ENCODE measurements at places on chromosomes 12 and 14.
A peak's percentile ranks its signal among the peaks of the same experiment; 100 is the strongest.

DNA sequence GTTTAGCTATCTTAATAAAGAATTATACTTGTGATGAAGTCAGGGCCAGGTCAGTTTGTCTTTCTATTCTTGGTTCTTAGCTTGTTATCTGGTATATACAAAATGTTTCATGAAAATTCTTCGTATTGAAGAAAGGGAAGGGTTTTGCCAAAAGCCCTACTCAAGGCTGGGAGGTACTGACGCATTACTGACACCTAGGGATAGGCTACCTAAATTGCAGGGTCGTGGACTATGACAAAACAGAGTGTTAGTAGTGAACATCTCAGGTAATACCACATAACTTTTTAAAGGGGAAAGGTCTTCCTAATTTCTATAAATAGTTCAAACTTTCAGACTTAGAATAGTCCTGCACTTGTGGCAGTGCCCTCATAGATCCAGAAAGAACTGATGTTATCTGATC, 246.3 kb downstream of the RGS6 start:
- DNase-seq: no peak

DNA sequence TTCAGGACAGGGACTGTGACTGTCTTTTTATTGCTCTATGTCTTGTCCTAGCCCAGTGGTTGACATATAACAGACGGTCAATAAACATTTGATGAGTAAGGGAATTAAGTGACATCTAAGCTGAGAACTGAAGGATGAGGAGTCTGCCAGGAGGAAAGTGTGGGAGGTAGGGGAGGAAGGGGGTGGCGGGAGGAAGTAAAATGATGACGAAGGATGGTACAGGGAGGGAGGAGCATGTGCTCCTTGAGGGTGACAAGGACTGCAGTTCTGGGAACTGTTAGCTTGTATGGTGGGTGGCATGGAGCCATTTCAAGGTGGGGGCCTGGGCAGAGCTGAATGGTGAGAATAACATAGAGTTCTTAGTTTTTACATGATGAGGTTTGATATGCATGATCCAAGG, 64.4 kb downstream of the RGS6 start:
- no peak for DNase-seq

- DNase-seq: no peak
Observed at GRCh38 chr12:103529306-103529705, 33.5 kb upstream of the C12orf42 start.

GRCh38 chr14:47277703-47278102, 397.7 kb downstream of the MDGA2 start:
- no peak for DNase-seq

- no peak for DNase-seq
Observed at GRCh38 chr14:59769586-59769985, 101.0 kb downstream of the RTN1 start.

DNA sequence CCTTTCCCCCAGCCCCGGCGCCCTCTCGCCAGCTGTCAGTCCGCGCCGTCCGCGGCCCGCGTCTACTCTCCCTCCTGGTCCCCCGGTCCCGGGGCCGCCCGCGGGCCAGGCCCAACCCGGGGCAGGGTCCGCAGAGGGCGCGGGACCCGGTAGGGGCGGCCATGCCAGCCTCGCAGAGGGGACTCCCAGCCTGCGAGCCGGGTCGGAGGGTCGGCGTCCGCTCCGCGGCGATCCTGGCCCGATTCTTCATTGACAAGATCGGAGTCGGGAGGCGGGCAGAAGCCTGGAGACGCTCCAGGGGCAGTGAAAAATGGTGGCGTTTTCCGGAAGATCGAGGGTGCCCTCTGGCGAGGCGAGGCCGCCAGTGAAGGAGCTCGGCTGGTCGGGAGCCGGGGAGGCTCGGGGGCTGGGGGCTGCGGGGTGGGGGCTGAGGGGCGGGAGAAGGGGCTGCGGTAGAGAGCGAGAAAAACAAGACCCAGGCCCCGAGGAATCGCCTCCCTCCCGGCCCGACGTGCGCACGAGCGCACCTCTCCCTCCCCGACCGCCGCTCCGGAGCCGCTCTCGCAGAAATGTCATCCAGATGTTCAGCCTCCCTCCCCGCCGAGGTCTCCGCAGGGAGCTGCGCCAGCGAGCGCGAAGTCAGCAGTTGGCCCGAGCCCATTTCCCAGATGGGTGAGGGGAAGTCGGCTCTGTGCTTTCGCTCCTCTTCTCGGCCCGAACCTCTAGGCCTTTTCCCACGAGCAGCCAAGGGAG, 647 bp upstream of the TGFB3 start:
- DNase-seq: peak; percentile 61

DNA sequence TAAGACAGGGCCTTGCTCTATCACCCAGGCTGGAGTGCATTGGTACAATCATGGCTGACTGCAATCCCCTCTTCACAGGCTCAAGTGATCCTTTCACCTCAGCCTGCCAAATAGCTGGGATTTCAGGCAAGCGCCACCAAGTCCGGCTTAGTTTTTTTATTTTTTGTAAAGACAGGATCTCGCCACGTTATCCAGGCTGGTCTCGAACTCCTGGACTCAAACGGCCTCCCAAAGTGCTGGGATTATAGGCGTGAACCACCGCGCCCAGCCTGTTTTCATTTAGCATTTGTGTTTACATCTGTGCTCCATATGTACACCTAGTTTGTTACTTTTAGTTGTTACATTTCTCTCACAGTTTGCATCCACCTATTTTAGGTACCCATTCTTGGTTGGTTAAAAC, 32.5 kb upstream of the LIMA1 start:
- no peak for DNase-seq

DNA sequence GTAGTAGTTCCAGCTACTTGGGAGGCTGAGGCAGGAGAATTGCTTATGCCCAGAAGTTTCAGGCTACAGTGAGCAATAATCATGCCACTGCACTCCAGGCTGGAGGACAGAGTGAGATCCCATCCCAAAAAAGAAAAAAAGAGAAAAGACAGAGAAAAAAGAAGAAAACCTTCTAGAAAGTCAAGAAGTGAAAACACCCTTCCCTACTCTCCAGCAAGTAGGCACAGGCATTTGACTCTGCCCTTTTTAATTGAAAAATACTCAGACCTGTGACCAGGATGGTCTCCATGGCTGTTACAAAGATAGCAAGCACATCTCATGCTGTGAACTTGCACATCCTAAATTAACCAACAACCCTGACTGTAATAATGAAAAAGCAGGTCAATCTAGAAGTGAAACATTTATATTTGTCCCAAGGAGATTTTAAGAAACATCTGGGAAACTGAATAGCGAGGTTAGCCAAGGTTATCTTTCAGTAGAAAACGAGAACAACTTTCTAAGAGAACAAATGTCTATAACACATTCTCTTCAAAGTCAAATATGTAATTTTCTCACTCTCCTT, 2.0 kb downstream of the TMTC1 start:
- DNase-seq: no peak

DNA sequence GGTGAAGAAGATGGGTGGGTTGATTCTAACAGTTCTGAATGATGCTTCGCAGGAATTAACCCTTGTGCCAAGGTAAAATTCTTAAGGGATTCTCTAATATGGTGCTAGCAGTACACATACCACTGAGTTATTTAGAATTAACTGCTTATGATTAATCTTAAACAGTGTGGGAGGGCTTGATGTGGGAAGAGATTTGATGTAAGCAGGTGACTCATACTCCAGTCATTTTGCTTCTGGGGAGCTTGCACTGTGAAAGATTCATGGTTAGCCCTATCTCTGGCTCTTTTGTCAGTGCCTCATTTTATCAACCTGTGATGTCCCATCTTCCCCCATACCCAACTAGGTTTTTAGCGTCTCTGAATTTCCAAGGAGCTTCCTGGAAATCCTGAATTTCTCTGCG, 83.8 kb downstream of the NRXN3 start:
- no peak for DNase-seq

DNA sequence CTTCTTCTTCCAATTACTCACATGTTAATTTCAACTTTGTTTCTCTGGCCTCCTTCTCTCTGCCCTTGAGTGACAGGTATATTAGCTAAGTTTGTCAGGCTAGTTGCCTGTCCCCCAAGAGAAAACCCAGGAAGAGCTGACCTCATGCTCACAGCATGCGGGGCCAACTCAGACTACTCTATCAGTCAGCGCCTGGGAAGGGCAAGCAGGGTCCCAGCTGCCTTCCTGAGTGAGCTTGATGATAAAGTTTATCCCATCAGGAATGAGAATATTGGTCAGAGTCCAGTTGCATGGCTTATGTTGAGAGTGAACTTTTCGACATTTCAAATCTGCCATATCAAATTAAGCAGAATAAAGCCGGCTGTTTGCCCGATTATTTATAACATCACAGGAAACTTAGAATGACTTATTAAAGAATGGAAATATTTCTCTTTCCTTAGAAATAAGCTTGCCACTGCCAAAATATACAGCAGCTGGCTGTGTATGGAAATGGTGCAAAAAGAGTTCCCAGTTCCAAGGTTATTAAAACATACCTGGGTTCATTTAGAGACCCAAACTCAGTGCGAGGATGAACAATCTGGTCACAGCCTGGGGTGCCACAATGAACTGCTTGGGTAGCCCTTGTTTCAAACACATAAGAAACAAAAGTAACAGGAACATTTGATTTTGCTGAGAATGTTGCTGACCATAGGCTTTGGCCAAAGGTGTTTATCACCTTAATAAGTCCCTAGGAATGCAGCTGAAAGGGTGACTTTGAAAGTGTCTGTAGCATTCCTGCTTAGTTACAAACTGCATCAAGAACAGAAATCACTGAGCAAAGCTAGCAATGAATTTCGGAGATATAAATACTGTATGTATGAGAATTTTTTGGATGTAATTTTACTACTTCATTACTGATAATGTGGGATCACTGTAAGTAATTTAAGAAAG, 1553.8 kb upstream of the FLRT2 start:
- no peak for DNase-seq

DNA sequence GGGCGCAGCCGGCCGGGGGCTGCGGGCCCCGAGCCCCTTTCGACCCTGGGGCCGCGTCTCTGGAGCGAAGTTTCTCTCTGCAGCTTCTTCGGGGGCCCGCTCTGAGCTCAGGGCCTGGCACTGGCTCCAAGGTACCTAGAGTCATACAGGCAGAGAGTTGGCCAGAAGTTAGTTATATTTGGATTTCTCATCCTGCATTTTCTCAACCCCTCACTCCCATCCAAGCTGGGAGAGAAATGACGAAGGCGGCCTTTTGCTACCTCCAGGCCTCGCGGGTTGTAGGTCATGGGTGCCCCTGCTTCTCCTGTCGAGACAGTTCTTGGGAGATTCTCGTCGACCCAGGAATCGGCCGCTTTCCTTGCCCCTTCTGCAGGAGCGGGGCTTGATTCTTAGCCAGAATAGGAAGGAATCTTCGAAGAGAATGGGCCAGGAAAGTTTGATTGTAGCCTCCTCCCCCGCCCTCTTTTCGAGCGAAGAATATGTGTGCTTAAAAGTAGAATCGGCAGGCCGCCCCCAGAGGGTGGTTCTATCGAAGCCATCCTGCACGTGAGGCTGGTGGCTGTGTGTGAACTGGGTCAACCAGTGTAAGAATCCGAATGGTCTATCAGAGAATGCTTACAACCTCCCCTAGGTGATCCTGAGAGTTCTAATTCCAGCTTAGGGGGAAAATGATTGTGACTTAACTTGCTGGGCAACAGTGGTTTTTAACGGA, 785 bp downstream of the MLEC start:
- DNase-seq: no peak

GRCh38 chr14:52365071-52365470, 51.0 kb downstream of the PTGER2 start:
- DNase-seq: no peak

DNA sequence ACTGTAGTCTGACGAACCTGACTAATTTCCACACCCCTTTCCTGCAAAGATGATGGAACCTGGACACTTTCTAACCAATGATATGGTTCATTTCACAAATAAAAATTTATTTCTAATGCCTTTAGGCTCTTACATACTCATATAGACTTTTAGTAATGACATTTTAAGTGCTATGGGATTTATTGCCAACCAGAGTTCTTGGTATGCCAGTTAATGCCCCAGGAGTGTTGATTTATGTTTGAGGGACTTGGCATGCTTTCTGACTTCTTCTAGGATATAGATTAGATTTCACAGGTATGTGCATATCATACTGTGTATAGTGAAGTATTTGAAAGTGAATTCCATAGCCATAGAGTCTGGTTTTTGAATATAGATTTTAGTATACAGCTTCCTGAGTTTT, 159.5 kb downstream of the CFAP54 start:
- DNase-seq: no peak

- DNase-seq: no peak
Observed at GRCh38 chr12:102120886-102121285, 903 bp downstream of the PARPBP start.

GRCh38 chr14:58607131-58607951, 30.4 kb upstream of the DACT1 start:
- no peak for DNase-seq

DNA sequence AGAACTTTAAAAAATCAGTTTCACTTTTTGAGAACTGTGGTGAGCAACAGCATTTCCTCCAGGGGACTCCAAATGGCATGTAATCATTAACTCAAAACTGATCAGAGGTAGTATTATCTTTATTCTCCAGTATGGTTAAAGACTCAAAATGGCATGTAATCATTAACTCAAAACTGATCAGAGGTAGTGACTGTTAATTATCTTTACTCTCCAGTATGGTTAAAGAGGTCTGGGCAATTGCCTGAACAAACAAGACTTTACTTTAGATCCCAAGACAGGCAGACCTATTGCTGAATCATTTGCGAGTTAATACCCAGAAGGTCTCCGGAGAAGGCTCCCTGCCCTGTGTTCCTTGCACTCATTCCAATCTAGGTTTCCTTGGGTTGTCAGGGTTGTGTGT, 6.6 kb upstream of the ACADS start:
- DNase-seq: no peak

DNA sequence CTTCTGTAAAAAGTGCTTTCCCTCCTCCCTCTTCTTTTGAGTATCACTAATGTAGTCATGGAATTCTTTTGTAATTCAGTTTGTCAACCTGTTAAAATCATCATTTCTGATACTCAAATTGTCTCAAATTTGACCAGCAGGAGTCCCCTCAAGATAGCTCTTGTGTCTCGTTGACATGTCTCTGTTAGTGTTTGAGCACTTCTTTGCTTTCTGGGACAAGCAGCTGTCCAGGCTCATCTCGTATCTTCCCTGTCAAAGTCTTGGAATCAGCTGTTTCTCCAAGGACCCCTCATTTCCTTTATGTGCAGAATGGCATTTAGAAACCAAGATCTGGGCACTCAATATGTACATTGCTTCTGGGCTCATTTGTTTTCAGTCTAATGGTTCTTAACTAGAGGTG, 10.7 kb downstream of the CIPC start:
- no peak for DNase-seq

- no peak for DNase-seq
Observed at GRCh38 chr14:38238878-38239277, 17.0 kb downstream of the CLEC14A start.

- no peak for DNase-seq
Observed at GRCh38 chr12:117646520-117646919, 285.1 kb upstream of the NOS1 start.

GRCh38 chr14:102479777-102480176, 29.8 kb downstream of the ANKRD9 start:
- no peak for DNase-seq

- DNase-seq: no peak
Observed at GRCh38 chr14:100835548-100836310, 9.8 kb downstream of the MEG3 start.

GRCh38 chr12:71772735-71773134, 18.1 kb downstream of the RAB21 start:
- no peak for DNase-seq

Measured in stimulated activated CD8-positive, alpha-beta memory T cell treated with anti-CD3 and anti-CD28 coated beads, Interleukin-2, amount 100 ng/mL, for 1 hour (primary cell).